ENCODE measurements at places on chromosomes 16 and 17. TPM values are rescaled to one million over a fixed set of nuclear protein-coding genes. Genes with fewer than 3 reads are reported as not detected.

The CBX2 gene
- 11.9 TPM for total RNA-seq

The MEOX1 gene
- total RNA-seq = not detected

The PSME3IP1 gene
- total RNA-seq = 108 TPM

The MYH13 gene
- not detected for total RNA-seq

The CTCF gene
- 32.2 TPM for total RNA-seq

The C16orf96 gene
- 0.06 TPM for total RNA-seq

The NPIPA5 gene
- 4.8 TPM for total RNA-seq

The CCL11 gene
- total RNA-seq = not detected

The MPP2 gene
- 1.3 TPM for total RNA-seq

The AIPL1 gene
- not detected for total RNA-seq

The CES3 gene
- total RNA-seq = 3.0 TPM

The AGRP gene
- total RNA-seq = not detected

The NACA2 gene
- not detected for total RNA-seq

The ZNF500 gene
- total RNA-seq = 6.6 TPM

The CCL8 gene
- not detected for total RNA-seq

The TEX19 gene
- total RNA-seq = 0.41 TPM

The MAF gene
- total RNA-seq = 0.26 TPM

The E2F4 gene
- total RNA-seq = 101 TPM

The CES5A gene
- total RNA-seq = not detected

The SLC25A11 gene
- total RNA-seq = 45.9 TPM

The CACNA1H gene
- total RNA-seq = 17.4 TPM

The DHRS7C gene
- not detected for total RNA-seq

The SMIM36 gene
- total RNA-seq = not detected

The KRT27 gene
- total RNA-seq = not detected

The ABI3 gene
- not detected for total RNA-seq

The PPP1R27 gene
- total RNA-seq = 0.27 TPM

The OTOA gene
- total RNA-seq = 0.09 TPM

The WFDC1 gene
- 0.05 TPM for total RNA-seq

The PVALEF gene
- total RNA-seq = not detected

The TMED6 gene
- total RNA-seq = 0.08 TPM

The KRTAP4-5 gene
- not detected for total RNA-seq

The CFAP97D1 gene
- total RNA-seq = 0.07 TPM

The PSMC5 gene
- 222 TPM for total RNA-seq

The MMP25 gene
- total RNA-seq = 1.4 TPM

The SDR42E1 gene
- total RNA-seq = 1.6 TPM

The OR2C1 gene
- not detected for total RNA-seq

The PAGR1 gene
- 33.9 TPM for total RNA-seq

The KCNH4 gene
- 0.29 TPM for total RNA-seq

The XAF1 gene
- 0.04 TPM for total RNA-seq

The EFCAB13 gene
- 1.5 TPM for total RNA-seq

The RNF227 gene
- total RNA-seq = 1.6 TPM

The SCNN1B gene
- 0.67 TPM for total RNA-seq

The OSGIN1 gene
- 12.8 TPM for total RNA-seq

The HBQ1 gene
- 6.1 TPM for total RNA-seq

The SYT17 gene
- 12.4 TPM for total RNA-seq

The ABCA3 gene
- 23.7 TPM for total RNA-seq

The GLTPD2 gene
- total RNA-seq = not detected

The PRAC2 gene
- total RNA-seq = not detected

The KCNH6 gene
- total RNA-seq = 0.02 TPM

The KRTAP4-9 gene
- not detected for total RNA-seq

The TMEM98 gene
- 44.3 TPM for total RNA-seq

The SERPINF2 gene
- total RNA-seq = 4.2 TPM

The KRT20 gene
- 0.18 TPM for total RNA-seq

The RPL26 gene
- 3,896 TPM for total RNA-seq

The CCL14 gene
- not detected for total RNA-seq
